ENCODE measurements at places on chromosomes 1 and 21. TPM values are rescaled to one million over a fixed set of nuclear protein-coding genes. Genes with fewer than 3 reads are reported as not detected.

KRTAP10-1 gene
- not detected for total RNA-seq

TMPRSS15 gene
- total RNA-seq = not detected

SELP gene
- 9.1 TPM for total RNA-seq

MPZ gene
- 19.4 TPM for total RNA-seq

DIPK1A gene
- 11.0 TPM for total RNA-seq

TATDN3 gene
- total RNA-seq = 10.9 TPM

RHD gene
- total RNA-seq = not detected

OR2AK2 gene
- total RNA-seq = not detected

HEYL gene
- total RNA-seq = 26.3 TPM

CCDC181 gene
- 0.97 TPM for total RNA-seq

LRRC8C gene
- 9.0 TPM for total RNA-seq

ADAMTS4 gene
- total RNA-seq = 78.9 TPM

CNR2 gene
- total RNA-seq = 0.15 TPM

TSPAN2 gene
- total RNA-seq = 83.0 TPM

CEPT1 gene
- 41.3 TPM for total RNA-seq

SLC9C2 gene
- total RNA-seq = not detected

TRIM17 gene
- 0.62 TPM for total RNA-seq

CACNA1E gene
- total RNA-seq = 0.19 TPM

FHL3 gene
- total RNA-seq = 43.4 TPM

SVBP gene
- 15.9 TPM for total RNA-seq

SYCP1 gene
- total RNA-seq = not detected

WDR47 gene
- total RNA-seq = 24.1 TPM

PLA2G2D gene
- total RNA-seq = not detected

CFHR5 gene
- not detected for total RNA-seq

CTSE gene
- not detected for total RNA-seq

TNFRSF4 gene
- total RNA-seq = 1.6 TPM

C1QA gene
- total RNA-seq = 249 TPM

LCE1A gene
- not detected for total RNA-seq

OR2T33 gene
- total RNA-seq = not detected

FBXO2 gene
- total RNA-seq = 1.7 TPM

LCE1C gene
- not detected for total RNA-seq

SH2D1B gene
- 0.63 TPM for total RNA-seq

E2F2 gene
- total RNA-seq = 0.42 TPM

LCE1B gene
- total RNA-seq = not detected

PLCH2 gene
- 1.6 TPM for total RNA-seq

JAK1 gene
- total RNA-seq = 115 TPM

Data from aorta (tissue), 5 donors.